C1 segment of cervical spinal cord (tissue), 14 donors: ENCODE measurements at places on chromosomes 12 and 14.

- DNase-seq, result no peak
These were observed 114.4 kb downstream of the SCN8A start for GRCh38 chr12:51705450-51705849.

DNA sequence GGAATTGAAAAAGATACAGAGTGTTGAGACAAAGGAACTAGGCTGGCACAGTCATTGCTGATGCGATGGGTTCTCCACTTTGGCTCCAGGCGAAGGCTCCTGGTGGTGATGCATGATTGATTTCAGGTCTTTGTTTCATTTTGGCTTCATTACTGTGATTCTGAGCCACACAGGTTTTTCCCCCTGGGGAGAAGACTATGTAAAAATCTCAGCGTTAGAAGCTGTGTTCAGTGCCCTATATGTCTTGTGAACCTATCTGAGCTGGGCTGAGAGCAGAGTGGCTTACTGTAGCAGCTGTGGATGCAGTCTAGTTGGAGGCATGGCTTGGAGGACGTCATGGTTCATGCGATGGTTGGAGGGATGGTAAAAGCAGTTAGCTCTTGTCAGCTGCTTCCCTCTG, 54.0 kb downstream of the GPATCH2L start:
- no peak for DNase-seq

GRCh38 chr12:104486943-104487819, 30.4 kb downstream of the CHST11 start:
- DNase-seq, result no peak

- DNase-seq, result no peak
These were observed 1.5 kb downstream of the RAD51B start for GRCh38 chr14:67821121-67821520.

- no peak for DNase-seq
These were observed 2.7 kb upstream of the SIVA1 start for GRCh38 chr14:104750056-104750752.

DNA sequence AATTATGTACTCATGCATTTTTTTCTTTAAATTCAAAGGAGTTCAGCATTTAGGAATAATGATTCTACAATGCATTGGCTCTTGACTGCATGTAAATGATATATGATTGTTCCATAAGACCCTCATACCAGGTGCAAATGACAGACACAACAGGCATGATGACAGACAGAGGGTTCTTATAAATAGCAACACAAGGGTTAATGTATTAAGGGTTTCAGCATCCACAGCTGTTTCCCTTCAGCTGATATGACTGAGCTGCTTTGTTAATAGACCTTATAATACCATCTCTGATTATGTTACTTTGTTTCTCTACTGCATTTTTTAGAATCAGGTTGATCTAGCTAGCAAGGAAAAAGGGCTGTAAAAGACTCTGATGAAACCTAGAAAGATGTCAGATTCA, 90.8 kb upstream of the TMTC2 start:
- no peak for DNase-seq

DNA sequence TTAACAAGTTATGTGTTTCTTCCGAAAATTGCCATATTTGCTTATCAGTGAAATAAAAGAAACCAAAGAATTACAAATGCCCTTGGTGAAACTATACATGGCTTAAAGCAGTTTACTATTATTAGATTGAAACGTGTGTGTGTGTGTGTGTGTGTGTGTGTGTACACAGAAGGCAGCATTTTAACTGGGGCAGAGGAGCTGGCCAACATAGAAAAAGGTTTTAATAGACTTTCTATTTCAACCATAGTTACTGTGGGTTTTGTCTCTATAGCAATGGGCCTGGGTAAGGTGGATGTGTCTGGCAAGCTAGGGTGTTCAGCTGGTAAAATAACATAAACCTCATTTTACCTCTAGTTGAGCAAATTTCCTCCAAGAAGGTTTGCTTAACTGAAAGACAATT, 6.5 kb downstream of the PRICKLE1 start:
- DNase-seq, result no peak

DNA sequence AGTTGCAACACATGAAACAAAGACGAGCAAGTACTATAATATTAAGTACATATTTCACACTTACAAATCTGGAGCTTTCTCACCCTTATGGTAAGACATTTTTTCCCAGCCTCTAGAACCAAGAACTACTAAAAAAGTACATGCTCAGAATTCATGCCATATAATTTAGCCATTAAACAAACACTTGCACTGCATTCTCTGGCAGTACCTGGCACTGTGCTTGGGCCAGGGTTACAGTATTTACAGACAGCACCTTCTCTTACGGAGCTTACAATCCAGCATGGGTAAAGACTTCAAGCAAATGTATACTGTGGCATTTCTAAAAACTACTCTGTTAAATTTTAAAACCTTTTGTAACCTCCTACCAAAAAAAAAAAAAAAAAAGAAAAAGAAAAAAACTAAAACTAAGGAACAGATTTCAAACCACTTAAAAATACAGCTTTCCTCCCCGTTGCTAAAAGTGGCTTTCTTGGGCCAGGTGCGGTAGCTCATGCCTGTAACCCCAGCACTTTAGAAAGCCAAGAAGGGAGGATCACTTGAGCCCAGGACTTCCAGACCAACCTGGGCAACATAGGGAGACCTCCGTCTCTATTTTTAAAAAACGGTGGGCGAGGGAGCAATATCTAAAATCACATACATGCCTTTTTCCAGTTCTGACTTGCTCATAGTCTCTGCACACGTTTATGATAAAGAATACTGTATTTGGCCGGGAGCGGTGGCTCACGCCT, 956 bp downstream of the GNPTAB start:
- DNase-seq, result peak; percentile 50

DNA sequence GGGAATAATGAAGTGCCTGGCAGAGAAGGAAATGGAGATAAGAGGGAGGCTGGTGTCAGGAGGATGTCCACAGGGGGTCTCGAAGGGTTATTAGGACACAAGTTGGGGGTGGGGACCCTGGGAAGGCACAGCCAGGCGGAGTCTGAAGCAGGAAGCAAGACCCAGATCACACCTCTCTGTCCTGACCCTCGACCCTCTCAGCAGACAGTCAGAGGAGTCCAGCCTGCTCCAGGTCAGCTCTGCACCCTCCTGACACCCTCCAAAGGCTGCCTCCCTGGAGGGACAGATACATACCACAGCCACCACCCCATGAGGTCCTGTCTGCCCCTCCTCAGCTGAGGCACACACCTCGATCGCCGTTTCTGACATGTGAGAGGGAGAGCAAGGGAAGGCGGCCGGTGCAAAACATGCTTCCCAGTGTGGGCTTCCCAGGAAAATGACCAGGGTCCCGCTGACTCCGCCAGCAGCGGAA, 9.0 kb downstream of the BCL11B start:
- DNase-seq, result no peak

DNA sequence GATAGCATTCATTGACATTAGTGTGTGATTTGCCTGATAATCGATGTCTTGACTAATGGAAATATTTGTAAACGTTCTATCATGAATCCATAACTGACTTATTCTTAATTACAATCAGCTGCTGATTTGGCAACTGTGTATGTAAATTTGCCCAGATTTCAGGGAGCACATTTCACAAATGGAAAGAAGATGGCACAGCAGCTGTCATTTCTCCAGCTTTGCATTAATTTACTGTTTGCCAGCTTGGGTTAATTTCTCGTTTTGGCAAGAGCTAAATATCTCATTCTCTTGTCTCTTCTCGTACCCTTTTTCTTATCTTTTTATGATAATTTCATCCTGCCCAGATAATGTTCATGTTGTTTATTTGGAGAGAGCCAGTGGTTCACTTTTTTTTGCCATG, 22.9 kb downstream of the TDP1 start:
- no peak for DNase-seq

- DNase-seq, result no peak
These were observed 174.5 kb downstream of the ETNK1 start for GRCh38 chr12:22799503-22799902.

DNA sequence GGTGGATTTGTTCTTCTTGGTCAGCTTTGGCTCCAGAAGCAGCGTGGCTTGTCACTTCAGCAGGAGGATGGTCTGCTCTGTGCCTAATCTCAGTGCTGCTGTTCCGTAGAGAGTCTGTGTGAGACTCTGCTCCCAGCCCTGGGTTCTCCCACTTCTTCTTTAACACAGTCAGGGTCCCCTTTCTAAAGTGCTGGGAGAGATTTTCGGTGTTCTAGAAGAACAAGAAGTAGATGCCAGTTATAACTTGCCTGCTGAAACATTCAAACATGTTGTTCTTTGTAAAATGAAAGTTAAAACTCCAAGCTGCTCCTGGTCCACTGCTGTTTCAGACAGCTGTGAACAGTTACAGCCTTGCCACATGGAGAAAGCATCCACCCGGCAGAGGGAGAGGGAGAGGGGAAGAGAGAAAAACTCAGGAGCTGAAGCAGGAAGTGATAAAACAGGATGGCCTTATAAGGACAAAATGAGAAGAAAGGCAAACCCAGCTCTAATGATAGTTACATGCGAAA, 55.2 kb upstream of the CERS5 start:
- no peak for DNase-seq

DNA sequence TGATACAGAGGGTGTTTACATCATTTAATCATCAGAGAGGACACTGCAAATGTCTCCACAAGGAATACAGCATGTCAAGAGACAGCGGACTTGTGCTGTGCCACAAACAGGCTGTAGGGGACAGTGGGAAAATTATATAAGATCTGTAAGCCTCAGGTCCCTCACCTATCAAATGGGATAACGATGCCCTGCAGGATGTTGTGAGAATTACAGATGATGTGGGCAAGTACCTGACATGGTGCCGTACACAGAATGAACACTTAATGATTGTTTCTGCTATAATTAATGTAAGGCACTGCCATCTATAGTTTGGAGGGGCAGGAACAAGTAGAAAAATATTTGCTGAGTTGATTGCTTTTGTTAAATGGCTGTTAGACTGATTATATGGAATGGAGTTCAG, 81.9 kb upstream of the GTF2A1 start:
- DNase-seq, result no peak

- DNase-seq, result no peak
These were observed 12.3 kb downstream of the TNFAIP2 start for GRCh38 chr14:103135333-103136260.

DNA sequence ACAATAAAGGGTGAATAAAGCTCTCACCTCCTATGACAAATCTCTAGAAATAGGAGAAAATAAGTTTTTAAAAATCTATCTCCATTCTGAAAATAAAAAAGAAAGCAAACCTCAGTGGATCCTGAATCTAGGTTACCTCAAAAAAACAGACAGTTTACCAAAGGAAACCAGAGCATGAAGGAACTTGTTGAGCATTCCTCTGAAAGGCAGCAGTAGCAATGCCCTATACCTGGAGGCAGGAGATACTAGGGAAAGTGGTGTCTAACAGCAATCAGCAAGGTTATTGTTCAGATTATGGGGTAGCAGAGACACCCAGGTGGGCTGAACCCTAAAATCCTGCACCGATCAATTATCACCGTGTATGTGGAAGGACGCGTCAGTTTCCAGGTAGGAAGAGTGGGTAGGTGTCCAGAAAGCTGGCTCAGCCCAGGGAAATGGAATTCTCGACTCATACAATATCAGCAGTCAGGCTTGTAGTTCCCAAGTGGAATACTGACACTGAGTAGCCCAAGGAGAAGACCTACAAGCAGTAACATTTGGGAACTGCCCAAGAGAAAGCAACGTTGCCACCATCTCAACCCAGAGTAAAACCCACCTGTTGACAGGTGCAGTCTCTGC, 128.3 kb downstream of the ST8SIA1 start:
- no peak for DNase-seq

- DNase-seq, result no peak
These were observed 17.8 kb downstream of the TAS2R50 start for GRCh38 chr12:10968765-10969456.

DNA sequence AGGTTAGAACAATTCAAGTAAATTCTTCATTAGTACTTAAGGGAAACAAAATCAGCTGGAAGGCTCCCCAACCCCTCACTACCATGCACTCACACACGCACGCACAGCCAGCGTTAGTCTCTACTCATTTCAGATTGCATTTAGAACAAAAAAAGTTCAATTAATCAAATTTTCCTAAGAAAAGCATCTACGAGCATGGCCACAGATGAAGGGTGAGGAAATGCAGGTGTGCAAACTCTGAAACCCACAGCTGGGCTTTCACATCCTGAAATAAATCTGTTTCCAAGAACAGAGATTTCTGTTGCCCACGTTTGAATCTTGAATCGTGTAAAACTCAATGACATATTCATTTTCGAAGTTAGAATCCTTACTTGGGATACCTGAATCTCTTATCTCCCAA, 62.6 kb downstream of the SEL1L start:
- DNase-seq, result no peak

DNA sequence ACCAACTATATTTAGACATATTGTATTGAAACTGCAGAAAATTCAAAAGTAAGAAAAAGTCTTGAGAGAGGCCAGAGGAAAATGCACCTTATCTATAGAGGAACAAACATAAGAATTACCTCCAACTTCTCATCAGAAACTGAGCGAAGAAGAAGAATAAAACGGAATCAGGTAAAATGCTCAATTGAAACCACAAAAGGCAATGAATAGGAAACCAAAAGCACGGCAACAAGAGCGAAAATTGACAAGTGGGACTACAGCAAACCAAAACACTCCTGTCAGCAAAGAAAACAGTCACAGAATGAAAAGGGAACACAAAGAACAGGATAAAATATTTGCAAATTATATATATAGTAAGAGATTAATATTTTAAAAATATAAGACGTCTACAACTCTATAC, 61.9 kb upstream of the PARP11 start:
- DNase-seq, result no peak

DNA sequence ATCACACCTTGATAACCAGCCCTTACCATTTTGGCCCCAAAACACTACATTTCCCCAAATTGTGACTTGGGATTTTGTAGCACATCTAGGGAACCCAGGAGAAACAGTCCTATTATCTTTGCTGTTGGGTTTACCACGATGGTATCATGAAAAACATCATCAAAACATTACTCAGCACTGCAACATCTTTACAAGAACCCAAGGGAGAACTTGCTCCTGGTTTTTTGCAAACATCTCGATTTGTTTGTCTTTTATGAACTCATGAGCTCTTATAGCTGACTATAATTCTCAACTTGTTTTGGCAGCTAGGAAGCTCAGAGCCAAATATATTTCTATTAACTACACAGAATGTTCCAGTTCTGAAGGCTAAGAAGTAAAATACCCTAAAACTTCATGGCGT, 65.7 kb downstream of the TBX5 start:
- no peak for DNase-seq
